Mucosa of descending colon (tissue), 3 donors: ENCODE measurements at places on chromosomes 3 and 15.

DNA sequence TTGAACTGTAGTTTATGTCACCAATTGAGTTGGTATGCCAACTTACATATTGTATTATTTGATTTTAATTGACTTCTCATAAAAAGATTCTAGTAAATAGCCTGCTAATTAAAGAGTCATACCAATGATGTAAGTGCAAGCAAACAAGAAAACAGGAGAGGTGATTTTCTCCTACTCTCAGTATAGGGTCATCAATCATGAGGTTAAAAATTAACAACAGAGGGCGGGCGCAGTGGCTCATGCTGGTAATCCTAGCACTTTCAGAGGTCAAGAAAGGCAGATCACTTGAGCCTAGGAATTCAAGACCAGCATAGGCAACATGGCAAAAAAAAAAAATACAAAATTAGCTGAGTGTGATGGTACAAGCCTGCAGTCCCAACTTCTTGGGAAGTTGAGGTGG, 108.7 kb downstream of the MYO9A start:
- DNase-seq = no peak

- DNase-seq = no peak
These were observed 41.1 kb downstream of the IFT57 start for GRCh38 chr3:108181172-108181571.

- DNase-seq = no peak
These were observed 125.2 kb downstream of the CNTN3 start for GRCh38 chr3:74489050-74489792.

DNA sequence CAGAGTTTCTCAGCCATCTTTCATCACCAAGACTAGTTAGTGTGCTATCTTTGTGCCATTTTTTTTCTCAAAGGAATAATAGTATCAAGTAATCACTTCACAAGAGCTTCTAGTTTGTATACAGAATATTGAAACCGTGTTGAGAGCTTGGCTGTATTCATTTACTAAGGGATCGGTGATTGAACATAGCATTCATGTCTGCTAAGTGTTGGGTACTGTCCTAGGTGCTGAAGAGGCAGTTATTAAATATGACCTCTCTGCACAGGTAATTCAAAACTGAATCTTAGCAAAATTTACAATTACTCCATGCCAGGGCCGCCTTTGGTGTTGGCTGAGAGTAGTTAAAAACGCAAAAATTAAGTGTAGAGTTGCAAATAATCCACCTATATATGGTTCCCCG, 355.3 kb upstream of the RORA start:
- DNase-seq = no peak

DNA sequence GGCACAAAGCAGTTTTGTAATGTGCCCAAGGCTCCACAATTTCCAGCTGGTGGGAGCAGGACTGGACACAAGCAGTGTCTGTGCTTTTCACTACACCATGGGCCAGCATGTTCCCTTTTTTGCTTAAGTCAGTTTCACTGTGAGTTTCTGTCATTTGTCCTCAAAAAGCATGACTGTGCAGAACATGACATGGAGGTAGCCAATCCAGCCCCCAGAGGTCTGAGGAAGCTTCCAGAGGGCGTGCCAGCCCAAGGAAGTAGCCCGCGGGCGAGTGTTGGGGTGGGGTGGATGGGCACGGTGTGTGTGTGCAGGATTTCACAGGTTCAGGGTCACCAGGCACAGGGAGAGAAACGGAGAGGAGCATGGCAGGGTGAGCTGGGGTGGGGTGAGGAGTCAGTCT, 8.0 kb upstream of the EEFSEC start:
- DNase-seq = no peak

GRCh38 chr3:7953449-7954014, 548.1 kb upstream of the LMCD1 start:
- no peak for DNase-seq

GRCh38 chr3:26291840-26292239, 330.7 kb upstream of the LRRC3B start:
- DNase-seq = no peak

DNA sequence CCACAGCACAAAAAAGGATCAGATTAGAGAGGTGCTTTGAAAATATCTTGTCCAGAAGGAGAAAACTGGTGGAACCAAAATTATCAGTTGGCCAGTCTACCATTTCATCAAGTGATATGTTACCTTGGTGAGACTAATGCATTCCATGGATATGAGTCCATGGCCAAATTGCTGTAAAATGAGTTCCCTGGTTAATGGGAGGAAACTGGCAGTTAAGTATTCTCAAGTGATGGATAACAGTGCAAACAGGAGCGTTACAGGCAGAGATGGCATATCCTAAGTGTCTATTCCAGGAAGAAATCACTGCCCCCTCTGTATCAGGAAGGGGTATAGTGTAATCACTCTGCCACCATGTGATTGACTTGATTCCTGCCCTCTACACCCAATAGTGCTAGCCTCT, 34.0 kb downstream of the MYRIP start:
- no peak for DNase-seq

GRCh38 chr3:20462226-20462625, 276.2 kb upstream of the SGO1 start:
- no peak for DNase-seq

DNA sequence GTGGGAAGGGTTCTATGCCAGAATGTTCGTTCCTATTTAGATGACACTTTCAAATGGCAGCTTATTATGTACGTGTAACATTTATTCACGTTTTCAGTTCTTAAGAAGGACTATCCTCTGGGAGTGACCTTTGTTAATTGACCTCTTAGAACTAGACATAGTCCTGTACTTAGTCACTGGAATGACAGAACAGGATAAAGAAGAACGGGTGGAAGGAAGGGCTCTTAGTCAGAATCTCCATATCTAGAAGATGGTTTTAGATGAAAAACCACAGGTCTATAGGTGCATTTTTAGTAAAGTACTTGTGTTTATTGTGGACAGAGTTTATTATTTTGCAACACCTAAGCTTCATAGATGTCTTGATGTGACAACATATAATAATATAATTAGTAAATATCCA, 6.5 kb downstream of the METTL6 start:
- no peak for DNase-seq

DNA sequence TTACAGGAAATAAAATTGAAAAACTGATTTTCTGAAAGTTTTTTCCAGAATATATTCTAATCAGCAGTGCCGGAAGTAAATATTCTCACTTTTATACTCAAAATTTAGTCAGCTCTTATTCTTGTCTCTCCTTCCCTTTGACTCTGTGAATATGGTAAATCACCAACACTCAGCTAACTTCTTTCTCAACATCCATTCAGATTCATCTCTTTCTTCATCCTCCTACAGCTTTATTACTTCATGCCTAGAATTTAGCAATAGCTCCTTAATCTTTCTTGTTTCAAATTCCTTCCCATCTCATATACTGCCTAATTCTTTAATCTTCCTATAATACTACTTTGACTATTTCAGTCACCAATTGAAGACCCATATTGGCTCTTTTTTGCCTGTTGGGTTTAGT, 67.9 kb downstream of the FGF7 start:
- DNase-seq = no peak

- no peak for DNase-seq
These were observed 54.9 kb downstream of the KIF9 start for GRCh38 chr3:47227678-47228077.

GRCh38 chr15:29686445-29687203, 135.6 kb downstream of the TJP1 start:
- no peak for DNase-seq

- no peak for DNase-seq
These were observed 20.5 kb upstream of the OR5H1 start for GRCh38 chr3:98109807-98110549.

DNA sequence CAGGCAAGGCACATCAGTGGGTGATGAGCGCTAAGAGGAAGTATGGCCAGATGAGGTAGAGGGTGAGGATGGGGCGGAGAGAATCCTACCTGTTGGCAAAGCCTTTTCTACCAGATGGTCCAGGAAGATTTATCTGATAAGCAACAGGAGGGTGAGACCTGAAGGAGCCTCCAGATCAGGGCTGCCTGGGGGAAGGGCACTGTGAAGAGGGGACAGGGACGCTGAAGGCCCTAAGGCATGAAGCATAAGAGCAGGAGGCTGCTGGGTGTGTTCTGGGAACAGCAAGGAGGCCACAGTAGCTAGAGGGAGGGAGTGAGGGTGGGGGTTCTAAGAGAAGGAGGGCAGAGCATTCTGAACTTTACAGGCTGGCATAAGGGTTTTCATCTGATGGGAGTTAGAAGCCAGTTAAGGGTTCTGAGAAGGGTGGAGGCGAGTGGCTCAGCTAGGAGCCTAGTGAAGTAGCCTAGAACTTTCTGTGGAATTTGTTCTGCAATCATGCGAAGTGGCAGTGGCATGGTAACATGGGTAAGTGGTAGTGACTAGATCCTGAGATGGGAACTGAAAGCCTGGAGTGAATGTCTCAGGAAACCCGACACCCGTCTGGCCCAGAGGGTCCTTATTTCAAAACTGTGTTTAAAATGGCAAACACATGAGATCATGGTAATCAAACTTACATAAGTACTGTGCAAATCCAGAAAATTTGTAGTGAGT, 29.9 kb downstream of the CGNL1 start:
- DNase-seq = no peak

DNA sequence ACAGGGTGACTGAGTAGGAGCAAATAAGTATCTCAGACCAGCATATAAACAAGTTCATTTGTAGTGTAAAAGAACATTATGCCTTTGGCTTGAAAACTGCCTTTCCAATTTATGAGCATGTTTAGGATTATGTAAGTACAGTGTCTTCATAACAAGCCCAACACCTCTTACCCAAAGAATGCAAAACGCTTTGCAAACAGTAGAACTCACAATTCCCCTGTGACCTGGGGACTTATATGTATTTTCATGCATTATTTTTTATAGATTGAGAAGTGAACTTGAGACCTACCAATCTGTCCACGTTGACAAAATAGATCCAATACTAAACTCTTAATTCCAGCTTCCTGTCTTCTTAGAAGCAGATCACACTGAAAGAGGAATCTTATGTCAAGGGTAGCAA, 202.1 kb downstream of the TP63 start:
- DNase-seq = no peak

DNA sequence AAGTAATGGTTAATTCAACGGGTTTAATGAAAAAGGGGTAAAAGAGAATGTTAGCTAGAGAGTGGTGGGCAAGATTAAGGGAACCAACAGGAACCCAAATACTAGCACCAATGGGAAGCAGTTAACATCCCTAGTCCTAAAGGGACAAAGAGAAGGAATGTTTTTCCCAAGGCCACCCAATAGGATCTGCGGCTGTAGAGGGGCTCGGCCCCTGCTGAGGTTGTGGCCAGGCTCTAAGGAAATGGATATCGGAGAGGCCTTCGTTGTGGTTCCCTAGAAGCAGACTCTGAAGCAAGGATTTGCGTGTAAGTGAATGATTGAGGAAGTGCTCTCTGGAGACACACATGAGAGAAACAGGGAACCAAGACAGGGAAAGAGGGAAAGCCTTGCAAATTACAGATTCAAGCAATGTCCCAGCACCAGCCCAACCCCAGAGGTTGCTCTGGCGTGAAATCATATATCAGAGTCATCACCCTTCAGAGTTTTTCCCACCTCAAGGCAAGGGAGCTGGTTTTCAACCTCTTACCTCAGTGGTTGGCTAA, 83.6 kb upstream of the TNIK start:
- no peak for DNase-seq

GRCh38 chr15:67406257-67406861, 114.6 kb upstream of the C15orf61 start:
- no peak for DNase-seq

DNA sequence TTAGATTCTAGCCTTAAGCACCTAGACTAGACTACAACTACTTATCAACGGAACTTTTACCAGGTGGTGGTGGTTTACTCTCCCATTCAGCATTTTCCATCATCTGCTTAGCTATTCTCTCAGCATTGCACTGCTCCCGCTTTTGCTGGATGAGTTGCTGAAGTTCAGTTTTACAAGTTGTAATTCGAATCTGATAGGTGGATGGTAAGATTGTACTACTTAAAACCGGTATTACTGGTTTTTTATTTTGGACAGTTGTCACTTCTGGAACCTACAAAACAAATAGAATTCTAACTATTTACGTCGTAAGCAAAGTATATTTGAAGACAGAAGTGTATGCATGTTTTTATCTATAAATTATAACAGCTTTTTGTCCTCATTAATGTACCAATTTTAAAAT, 41.1 kb downstream of the PIK3R4 start:
- no peak for DNase-seq

GRCh38 chr3:15040844-15041243, 24.3 kb downstream of the MRPS25 start:
- DNase-seq = no peak

- DNase-seq = no peak
These were observed 11.4 kb downstream of the SKIL start for GRCh38 chr3:170368921-170369320.

- DNase-seq = no peak
These were observed 19.3 kb upstream of the SPG21 start for GRCh38 chr15:65008983-65009382.

DNA sequence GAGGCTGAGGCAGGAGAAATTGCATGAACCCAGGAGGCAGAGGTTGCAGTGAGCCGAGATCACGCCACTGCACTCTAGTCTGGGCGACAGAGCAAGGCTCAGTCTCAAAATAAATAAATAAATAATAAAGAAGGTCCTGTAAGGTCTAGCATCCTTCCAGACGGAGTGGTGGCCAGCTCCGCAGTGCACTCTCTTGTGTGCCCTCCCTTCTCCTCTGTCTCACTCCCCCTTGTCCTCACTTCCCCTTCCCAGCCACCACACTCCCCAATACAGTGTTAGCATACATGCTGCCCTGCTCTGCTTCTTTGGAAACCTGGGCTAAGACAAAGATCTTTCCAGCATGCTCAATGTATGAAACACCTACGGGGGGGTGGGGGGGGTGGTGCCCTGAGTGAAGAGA, 3.4 kb upstream of the CLN6 start:
- DNase-seq = no peak

DNA sequence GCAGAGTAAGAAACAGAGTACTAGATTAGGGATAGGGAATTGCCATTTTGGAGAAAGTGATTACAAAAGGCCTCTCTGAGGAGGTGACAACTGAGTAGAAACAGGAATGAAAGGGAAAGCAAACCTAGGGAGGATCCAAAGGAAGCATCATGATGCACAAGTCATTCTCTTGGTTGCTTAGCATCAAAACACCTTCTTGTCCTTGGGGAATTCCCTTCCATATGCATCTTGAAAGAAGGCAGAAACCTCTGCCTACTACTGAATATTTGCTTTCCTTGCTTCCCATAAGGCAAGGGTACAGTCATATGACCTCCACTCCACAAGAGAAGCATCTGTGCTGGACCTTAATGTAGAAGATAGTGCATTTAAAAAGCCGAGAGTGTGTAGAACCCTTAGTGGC, 24.1 kb downstream of the GABPB1 start:
- DNase-seq = no peak

DNA sequence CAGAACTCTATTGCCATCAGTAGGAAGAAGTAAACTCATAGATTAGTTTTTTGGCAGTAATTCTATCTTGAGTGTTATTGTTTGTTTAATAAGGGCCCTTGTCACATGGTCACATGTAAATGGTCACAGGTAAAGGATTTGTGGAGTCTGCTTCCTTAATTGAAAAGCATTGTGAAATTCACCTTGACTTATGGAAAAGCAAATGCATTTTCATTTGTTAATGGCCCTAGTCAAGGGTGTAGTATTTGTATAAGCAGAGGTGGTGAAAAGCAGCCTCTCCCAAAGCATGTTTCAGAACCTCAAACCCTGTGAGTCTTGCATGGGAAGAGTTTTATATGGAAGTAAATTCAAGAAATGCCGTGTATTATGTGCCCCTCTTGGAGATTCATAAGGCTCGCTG, 197.5 kb upstream of the NR2E3 start:
- no peak for DNase-seq
